ENCODE measurements at places on chromosomes 3 and 15.

DNA sequence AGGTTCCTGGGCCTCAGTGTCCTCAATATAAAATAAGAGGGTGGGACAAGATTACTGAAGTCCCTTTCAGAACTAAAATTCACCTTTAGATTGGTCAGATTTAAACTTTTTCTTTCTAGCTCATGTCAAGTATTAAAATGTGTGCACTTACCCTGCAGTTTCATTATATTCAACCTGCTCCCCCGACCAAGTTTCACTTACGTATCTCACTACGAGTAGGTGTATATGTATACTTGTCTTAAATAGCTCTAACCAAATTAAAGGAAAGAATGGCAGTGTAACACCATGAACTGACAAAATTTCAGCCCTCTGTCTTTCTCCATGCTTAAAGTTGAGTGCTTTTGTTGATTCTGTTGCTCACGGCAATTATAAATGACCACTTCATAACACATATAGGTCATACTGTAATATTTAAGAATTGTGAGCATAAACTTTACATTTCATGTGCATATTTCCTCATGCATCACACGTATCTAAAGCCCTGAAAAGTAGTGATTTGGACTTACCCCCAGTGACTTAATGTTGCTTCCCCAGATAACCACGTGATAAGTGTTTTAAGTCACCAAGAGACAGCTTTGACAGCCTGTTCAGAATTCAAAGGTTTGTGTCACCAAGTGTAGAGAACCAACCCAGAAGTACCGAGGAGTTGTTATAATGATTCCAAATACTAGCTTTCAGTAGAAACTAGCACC, 70.0 kb downstream of the PGPEP1L start:
- no peak for DNase-seq

GRCh38 chr15:44666210-44667038, 3.0 kb upstream of the SPG11 start:
- DNase-seq = no peak

DNA sequence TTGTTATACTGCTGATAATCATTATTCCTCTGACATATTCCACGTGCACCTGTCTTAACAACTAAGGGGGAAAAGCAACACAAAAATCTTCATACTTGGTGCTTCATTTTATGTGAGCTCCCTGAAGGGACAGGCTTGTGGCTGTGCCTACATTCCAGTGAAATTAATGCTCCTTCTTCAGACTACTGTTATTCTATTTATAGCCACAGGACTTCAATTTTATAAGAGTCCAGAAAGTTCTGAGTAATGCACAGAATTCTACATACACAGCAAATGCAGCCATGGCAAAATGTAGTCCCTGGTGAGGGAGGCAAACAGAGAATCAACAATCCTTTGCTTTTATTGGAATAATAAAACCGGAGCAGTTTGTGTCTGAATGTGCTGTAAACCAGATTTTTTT, 417.1 kb downstream of the RBMS3 start:
- DNase-seq = no peak

DNA sequence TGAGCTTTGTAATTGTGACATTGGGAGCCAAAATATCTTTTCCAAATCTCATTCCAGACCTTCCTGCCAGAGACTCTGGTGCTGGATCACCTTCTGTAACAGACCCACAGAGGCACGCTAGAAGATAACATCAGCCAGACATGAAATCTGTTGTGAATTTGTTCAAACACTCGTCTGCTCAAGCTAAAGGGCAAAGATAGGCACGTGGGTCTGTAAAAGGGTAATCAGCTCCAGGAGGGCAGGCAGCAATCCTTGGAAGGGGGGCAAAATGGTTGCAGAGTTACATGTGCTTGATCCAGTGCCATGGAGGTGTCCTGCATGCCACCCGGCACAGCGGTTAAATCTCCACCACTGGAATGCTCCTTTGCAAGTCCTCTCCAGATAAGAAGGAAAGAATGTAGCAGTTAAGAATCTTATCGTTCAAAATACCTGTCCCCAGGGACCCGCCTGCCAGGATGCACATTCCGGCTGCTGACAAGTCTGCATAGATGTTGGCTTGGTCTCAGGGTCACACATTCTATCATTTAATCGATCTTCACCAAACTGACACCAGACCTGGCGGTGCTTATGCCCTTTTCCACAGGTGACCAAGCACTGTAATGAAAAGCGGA, 74.8 kb downstream of the ADAMTS9 start:
- no peak for DNase-seq

DNA sequence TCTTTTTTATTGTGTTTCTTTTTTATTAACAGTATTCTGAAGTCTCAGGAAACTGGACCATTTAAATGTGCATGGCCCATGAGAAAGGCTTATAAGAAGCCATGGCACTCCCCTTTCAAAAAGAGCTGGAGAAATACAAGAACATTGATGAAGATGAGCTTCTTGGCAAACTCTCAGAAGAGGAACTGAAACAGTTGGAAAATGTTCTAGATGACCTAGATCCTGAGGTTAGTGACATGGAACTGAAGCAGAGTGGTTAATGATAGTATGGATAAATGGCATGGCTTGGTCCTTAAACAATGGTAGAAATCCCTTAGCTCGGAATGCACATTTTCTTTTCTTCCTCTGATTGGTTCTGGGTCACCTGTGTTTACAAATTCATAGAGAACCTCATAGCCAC, 14.9 kb downstream of the TMOD2 start:
- DNase-seq = no peak
